ENCODE measurements at places on chromosomes 2 and 18.

- DNase-seq, result no peak
These were observed 71.0 kb upstream of the ST3GAL5 start for GRCh38 chr2:85959826-85960225.

- no peak for DNase-seq
These were observed 21.9 kb downstream of the TEX44 start for GRCh38 chr2:231614559-231615057.

GRCh38 chr2:182132605-182133004 is 147.0 kb downstream of the PPP1R1C start:
- no peak for DNase-seq

- no peak for DNase-seq
These were observed 26.3 kb downstream of the PSME4 start for GRCh38 chr2:53944542-53944941.

DNA sequence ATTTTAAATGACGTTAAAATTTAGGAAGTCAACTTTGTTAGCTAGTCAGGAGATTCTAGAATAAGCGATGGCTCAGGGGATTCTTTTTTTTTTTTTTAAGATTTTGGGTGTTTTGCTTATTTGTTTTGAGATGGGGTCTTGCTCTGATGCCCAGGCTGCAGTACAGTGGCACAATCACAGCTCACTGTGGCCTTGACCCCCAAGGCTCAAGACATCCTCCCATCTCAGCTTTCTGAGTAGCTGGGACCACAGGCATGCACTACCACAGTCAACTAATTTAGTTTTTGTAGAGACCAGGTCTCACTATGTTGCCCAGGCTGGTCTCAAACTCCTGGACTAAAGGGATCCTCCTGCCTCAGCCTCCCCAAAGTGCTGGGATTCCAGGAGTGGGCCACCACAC is 16.9 kb downstream of the ATL2 start:
- no peak for DNase-seq

DNA sequence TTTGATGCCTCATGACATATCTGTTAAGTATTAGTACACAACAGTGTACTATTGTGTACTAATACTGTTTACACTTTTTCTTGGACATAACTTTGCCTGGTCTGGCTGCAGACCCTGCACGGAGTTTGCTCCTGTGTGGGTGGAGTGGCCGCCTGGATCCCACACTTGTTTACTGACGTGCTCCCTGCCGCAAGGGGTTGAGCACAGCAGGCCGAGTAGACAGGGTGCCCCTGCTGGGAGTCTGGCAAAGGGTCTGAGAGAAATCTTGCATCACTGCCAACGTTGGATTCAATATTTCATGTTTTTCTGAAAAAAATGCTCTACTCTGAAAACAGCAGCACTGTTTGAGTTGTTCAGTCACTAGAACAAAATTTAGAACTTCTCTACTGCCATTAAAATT is 59.0 kb downstream of the PDK1 start:
- DNase-seq, result no peak

DNA sequence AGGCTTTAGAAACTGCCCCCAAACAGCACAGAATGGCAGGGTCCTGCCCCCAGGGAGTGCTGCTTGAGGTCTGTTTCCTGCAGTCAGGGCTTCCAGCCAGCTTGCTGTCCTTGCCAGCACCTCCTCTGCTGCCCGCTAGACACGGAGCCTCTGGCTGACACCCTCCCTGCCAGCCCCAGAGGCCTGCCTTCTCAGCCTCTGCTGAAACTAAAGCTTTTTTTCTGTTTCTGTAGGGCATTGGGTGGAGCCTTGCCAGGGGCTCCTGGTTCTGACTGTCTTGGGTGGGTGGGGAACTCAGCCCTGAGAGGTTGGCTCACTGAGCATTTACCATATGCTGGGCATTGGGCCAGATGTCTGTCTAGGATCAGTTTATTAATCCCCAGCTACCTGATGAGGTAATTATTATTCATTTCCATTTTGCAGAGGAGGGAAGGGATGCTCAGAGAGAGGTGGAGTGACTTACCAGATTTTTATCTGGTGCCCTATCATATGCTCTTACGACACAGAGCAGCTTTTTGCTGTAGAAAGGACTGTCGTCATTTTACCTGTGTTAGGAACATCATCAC is 35.4 kb downstream of the INPP4A start:
- DNase-seq, result no peak

DNA sequence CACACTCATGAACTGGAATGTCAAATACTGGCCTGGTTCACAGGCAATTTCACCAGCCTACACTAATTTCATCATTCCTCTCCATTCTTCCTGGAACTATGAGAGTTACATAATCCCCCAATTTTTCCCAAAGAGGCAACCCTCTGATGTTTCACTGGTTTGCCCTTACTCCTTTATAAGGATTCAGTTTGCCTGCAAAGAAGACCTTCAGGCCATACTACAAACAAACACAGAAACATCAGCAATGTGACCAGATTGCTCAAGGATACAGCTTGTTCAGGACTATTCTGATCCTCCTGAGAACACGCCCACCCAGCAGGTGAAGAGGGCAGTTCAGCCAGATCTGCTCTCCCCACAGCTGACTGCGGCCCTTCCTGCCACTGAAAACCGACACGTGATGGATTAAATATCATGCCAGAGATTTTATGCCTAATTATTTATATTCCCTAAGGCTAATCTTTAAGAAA is 215.5 kb downstream of the ETAA1 start:
- no peak for DNase-seq

DNA sequence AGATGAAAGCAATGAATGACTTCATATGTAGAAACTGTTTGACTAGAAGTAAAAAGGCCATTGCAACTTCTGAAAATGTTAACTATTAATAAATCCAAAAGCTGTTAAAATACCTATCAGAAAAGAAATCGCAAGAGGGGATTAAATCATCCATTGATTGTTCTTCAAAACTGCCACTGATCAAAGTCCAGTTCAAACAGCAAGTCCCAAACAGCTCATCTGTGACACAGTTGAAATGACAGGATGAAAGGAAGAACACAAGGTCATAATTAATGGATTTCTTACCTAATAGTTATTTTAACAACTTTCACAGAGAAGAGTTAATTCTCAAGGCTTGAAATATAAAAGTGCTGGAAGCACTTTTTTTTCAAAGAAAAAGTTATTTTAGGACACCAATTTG is 90.4 kb downstream of the SESTD1 start:
- DNase-seq, result no peak
